ENCODE measurements at places on chromosomes 7 and 10. TPM values are rescaled to one million over a fixed set of nuclear protein-coding genes. Genes with fewer than 3 reads are reported as not detected.
A peak's percentile ranks its signal among the peaks of the same experiment; 100 is the strongest.

DNA sequence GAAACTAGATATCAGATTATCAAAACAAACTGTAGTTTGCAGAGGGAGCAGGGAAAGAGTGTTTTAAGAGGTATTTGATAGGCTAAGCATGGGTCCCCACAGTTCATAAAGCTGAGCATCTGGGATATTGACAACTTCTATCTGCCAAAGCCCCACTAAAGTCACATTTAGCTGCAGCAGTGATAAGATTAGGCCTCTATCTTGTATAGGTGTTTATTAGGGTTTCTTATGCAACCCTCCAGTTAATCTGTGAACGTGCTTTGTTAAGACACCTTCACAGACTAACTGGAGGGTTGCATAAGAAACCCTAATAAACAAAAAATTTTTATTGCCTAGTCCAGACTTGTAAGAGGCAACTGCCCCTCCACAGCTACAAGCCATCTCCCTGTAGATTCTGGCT, 78.0 kb downstream of the CYP51A1 start:
- DNase-seq: no peak

DNA sequence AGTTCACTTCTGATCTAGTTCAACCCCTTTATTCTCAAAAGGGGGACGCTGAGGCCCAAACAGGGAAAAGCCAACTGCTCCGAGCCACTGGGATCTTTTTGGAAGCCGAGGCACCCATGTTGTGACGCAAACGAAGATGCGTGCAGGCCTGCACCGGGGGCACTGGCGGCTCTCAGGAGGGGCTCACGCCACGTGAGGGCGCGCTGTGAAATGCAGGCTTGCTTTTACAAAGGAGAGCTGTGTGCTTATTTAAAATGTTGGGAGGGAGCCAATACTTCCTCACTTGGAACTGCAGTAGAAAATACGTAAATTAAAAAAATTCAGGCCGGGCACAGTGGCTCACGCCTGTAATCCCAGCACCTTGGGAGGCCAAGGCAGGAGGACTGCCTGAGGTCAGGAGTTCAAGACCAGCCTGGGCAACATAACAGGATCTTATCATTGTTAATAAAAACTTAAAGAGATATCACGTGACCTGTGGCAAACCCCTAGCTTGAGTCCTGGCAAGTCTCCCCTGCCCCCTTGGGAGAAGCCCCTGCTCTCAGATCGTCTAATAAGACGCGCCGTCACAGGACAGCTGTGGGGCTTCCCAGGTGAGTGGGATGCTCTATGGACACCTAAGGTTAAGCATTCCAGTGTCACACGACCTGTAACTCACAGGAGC, 16.3 kb downstream of the BRI3 start:
- DNase-seq: no peak

- DNase-seq: peak; percentile 80
These were observed 842 bp downstream of the NMT2 start for GRCh38 chr10:15167411-15168290.

TFEC gene
- 0.62 TPM for total RNA-seq

ANKRD7 gene
- not detected for total RNA-seq

HPSE2 gene
- total RNA-seq: 19.8 TPM
